ENCODE measurements at places on chromosomes 2 and 18. TPM values are rescaled to one million over a fixed set of nuclear protein-coding genes. Genes with fewer than 3 reads are reported as not detected.

DNA sequence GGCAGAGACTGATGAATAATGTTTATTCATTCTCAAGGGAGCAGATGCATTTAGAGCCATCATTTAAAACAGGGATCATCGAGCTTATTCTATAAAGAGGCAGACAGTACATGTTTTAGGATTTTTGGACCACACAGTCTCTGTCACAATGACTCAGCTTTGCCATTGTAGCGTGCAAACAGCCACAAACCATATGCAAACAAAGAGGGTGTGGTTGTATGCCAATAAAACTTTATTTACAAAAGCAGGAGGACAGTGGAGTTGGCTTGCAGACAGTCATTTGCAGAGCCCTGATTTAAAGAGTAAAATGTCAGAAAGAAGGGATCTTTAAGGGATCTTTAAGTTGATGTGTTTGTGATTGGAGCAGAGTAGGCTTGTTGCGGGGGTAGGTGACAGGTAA is 51.5 kb downstream of the SMIM21 start:
- no peaks in the 10 kb centered on the region for H3K4me1 ChIP-seq
- no peak overlapping the region for H3K4me3 ChIP-seq
- H3K27me3 ChIP-seq, result no peaks in the 10 kb centered on the region
- no peak for DNase-seq
- H3K36me3 ChIP-seq, result no peaks in the 10 kb centered on the region

DNA sequence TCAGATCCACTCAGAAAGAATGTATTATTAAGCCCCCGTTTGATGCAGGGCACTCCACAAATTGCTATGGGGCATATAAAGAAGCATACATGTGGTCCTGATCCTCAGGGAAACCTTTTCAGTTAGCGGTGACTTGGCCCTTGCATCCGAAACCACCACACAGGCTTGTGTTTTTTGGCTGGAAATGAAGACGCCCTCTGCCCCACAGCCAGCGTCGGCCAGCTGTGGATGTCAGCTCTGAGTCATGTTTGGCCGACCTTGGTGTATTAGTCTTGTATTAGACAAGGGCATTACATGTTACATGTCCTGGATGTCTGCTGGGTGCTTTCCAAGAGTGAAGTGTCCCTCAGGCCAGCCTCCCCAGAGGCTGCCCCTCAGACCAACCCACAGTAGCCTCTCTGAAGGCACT is 107.6 kb upstream of the MAP3K20 start:
- H3K27ac ChIP-seq, result no peak overlapping the region
- H3K27me3 ChIP-seq, result no peaks in the 10 kb centered on the region
- no peak overlapping the region for H3K4me3 ChIP-seq
- peak; percentile 29 for DNase-seq
- H3K4me1 ChIP-seq, result no peaks in the 10 kb centered on the region

Gene GPR35
- 1.4 TPM for total RNA-seq

Gene SLC16A14
- total RNA-seq, result 0.39 TPM

DNA sequence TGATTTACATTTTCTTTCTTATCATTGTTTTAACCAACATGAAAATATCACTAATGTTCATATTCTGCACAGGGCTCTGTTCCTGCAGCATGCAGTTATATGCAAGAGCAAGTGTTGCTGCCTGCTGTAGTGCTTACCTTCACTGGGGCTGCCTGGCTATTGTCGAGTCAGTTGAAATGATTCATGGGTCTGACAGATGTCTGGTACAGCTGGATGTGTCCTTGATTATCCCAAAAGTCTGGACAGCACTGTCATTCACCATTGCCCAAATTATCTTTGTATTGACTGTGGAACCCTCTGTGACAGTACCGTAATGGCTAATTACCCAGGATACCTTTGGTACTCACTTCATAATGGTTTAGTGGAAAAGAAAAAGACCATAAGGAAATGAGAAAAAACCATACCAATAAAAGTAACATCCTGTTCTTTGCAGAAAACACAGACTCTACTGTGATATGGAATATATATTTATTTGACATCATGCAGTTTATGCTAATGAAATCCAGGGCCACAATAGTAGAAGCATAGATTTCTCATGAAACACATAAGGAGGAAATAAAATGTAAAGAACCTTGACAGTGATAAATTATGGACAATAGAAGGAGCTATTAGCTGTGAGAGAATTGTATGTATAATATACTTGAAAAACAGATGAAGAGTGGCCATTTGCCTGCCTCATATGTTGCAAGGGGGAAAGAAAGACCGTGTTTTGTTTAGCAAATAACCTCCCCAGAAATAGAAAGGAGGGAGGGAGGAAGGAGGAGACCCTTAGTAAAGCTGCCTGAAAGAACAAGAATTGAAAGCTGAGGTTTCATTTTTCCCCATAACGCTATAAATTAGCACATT is 249.8 kb upstream of the ATP5MC3 start:
- peaks cover 3% of the 10 kb centered on the region for H3K27me3 ChIP-seq
- no peak overlapping the region for H3K27ac ChIP-seq
- H3K4me1 ChIP-seq, result no peaks in the 10 kb centered on the region
- H3K36me3 ChIP-seq, result no peaks in the 10 kb centered on the region
- no peak overlapping the region for H3K4me3 ChIP-seq

DNA sequence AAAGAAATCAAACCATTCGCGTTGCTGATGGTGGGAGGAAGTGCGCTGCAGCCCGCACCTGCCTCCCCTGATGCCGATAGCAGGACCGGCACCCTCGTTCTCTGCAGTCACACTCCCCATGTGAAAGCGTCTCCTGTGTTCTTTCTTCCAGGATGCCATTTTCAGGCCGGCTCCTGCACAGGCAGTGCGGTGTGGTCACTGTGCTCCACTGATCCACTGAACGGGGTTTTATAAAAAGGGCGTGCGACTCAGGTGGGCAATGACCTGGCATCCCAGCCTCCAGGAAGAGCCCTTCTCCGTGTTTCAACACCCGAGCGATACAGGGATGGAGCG is 88.3 kb upstream of the SNTG2 start:
- no peak for DNase-seq
- H3K4me3 ChIP-seq, result no peak overlapping the region
- no peaks in the 10 kb centered on the region for H3K4me1 ChIP-seq

GRCh38 chr2:216985658-216986141 is 125.8 kb upstream of the TNP1 start:
- H3K36me3 ChIP-seq, result no peaks in the 10 kb centered on the region
- no peak overlapping the region for H3K27ac ChIP-seq
- H3K4me3 ChIP-seq, result no peak overlapping the region

GRCh38 chr2:148517296-148517695 is 127.3 kb upstream of the EPC2 start:
- no peak overlapping the region for H3K27ac ChIP-seq
- no peak overlapping the region for H3K4me3 ChIP-seq
- no peaks in the 10 kb centered on the region for H3K36me3 ChIP-seq
- no peaks in the 10 kb centered on the region for H3K27me3 ChIP-seq
- DNase-seq, result no peak

DNA sequence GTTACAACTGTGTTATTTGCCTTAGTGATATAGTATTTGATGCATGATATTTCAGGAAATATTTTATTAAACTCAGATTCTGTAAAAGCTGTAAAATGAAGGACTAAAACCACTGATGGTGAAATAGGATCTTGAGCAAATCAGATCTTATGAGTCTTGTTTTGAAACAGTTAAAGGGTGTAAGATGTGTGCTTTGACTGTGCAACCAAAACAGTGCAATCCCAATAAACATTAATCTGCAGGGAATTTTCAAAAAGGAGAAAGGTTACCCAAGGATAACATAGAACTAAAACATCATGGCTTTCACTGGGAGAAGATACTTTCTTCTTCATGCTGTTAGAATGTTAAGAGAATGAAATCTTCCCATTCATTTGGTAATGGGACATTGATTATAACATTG is 378.7 kb downstream of the PARD3B start:
- no peaks in the 10 kb centered on the region for H3K4me1 ChIP-seq
- H3K27me3 ChIP-seq, result no peaks in the 10 kb centered on the region
- no peak overlapping the region for H3K4me3 ChIP-seq
- H3K27ac ChIP-seq, result no peak overlapping the region
- no peaks in the 10 kb centered on the region for H3K36me3 ChIP-seq

Gene EFEMP1
- total RNA-seq, result 50.8 TPM

DNA sequence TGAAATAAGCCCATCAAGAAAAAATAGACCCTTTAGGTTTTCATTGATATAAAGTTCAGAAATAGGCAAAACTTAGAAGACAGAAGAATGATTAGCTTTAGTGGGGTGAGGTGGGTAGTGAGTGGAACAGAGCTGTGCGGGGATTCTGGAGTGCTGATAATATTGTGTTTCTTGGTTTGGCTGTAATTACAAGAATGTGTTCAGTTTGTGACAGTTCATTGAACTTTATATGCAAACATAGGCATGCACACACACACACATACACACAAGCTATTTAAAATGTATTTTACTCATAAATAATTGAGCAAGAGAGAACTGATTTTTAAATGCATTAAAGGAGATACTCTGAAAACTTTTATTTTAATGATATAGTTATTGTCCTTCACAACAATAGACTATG is 17.1 kb downstream of the ARHGAP15 start:
- H3K27ac ChIP-seq, result no peak overlapping the region
- DNase-seq, result no peak
- no peaks in the 10 kb centered on the region for H3K27me3 ChIP-seq
- no peaks in the 10 kb centered on the region for H3K36me3 ChIP-seq
- H3K4me3 ChIP-seq, result no peak overlapping the region

DNA sequence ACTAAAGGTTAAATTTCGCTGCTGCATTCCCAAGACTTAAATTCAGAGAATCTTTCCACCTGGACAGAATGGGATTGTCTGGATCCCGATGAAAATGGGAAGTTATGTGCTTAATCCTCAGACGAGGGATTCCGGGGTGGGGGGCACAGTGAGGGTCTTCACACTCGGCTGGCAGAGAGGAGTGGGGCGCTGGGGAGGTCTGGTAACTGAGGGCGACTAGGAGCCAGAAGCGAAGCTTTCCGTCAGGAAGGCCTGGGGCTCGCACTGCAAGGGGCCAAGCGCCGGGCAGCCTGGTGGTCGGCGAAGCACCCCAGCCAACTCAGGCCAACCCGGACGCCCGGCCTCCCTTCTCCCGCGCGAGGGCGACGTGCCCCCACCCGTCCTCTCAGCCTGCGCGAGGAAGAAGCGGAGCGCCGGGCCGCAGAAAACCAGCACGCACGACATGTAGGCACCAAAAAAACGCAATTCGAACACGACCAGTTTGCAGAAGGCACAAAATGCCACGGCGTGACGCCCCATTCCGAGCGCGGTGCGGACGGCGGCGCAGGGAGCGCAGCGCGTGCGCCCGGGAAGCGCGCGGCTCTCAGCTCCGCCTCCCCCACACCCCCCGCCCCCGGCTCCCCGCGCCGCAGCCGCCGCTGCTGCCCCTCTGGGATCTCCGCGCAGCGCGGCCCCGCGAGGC is 188.1 kb downstream of the ZEB2 start:
- no peaks in the 10 kb centered on the region for H3K36me3 ChIP-seq
- DNase-seq, result peak; percentile 73

GRCh38 chr18:79587226-79587741 is 92.3 kb upstream of the CTDP1 start:
- no peaks in the 10 kb centered on the region for H3K27me3 ChIP-seq
- DNase-seq, result peak; percentile 11
- H3K4me3 ChIP-seq, result no peak overlapping the region
- H3K27ac ChIP-seq, result no peak overlapping the region
- H3K4me1 ChIP-seq, result no peaks in the 10 kb centered on the region

DNA sequence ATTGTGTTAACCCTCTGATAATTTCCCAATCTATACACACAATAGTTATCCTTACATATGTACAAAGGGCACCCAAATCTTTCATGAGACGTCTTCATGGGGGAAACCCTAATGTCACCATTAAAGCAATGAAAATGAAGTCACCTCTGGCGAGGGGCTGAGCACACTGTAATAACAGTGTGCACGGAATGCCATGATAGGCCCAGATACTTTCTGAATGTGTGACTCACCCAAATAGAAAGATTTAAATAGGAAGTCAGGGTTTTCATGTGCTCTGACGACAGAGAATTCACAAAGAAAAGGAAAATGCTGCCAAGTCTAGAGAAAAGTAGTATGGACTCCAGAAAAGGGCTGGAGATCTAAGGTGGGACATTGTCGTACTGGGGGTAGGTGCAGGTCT is 128.3 kb downstream of the SATB2 start:
- no peak overlapping the region for H3K4me3 ChIP-seq
- no peaks in the 10 kb centered on the region for H3K27me3 ChIP-seq
- DNase-seq, result no peak

Gene POTEI
- 0.17 TPM for total RNA-seq

DNA sequence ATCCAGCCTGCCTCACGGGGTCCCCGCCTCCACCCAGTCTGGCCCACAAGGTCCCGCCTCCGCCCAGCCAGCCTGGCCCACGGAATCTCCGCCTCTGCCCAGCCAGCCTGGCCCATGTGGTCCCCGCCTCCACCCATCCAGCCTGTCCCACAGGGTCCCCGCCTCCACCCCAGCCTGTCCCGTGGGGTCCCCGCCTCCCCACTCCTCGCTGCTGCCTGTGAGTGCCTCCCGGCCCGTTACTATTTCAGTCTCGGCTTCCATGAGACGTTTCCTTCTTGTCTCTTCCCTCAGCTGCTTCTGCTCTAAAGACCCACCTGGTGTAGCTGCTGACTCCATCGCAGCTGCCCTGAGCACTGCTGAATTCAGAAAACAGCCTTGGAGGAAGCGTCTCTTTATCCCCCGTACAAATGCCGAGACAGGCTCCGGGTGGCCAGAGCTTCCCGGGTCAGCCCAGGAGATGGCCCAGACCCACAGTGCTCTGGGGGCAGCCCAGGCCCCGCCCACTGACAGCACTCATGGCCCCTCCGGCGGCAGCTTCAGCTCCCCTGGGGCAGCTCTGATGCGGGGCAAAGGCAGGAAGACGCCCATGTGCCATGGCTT is 69.8 kb downstream of the NFATC1 start:
- H3K36me3 ChIP-seq, result no peaks in the 10 kb centered on the region
- DNase-seq, result no peak
- no peaks in the 10 kb centered on the region for H3K4me1 ChIP-seq
- H3K27ac ChIP-seq, result no peak overlapping the region
- H3K4me3 ChIP-seq, result no peak overlapping the region

- DNase-seq, result no peak
- H3K27ac ChIP-seq, result no peak overlapping the region
- no peaks in the 10 kb centered on the region for H3K27me3 ChIP-seq
- H3K36me3 ChIP-seq, result no peaks in the 10 kb centered on the region
Observed at GRCh38 chr2:74501335-74502071, 2.1 kb upstream of the LBX2 start.

DNA sequence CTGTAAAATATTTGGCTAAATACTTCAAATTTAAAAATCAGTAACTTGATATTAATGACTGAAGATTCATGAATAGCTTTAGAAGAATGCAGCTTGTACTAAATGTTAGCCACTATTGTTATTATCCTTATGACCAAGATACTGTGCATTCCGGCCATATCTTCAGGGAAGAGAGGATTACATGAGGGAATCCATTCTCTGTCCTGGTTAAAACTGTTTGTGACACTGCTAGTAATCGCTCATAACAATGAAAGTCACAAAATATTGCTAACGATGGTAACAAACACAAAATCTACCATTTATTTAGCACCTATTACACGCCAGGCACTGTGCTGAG is 217.7 kb downstream of the PRKCE start:
- DNase-seq, result no peak
- H3K4me1 ChIP-seq, result no peaks in the 10 kb centered on the region
- H3K4me3 ChIP-seq, result no peak overlapping the region
- H3K36me3 ChIP-seq, result no peaks in the 10 kb centered on the region
- no peaks in the 10 kb centered on the region for H3K27me3 ChIP-seq
